ENCODE measurements at places on chromosomes 3 and 15.

GRCh38 chr3:47678446-47679338 is 100.0 kb upstream of the CSPG5 start:
- DNase-seq: no peak

GRCh38 chr15:76711351-76711827 is 193.8 kb downstream of the SCAPER start:
- DNase-seq: no peak

- DNase-seq: no peak
Measured at GRCh38 chr3:139310474-139310933, 33.3 kb upstream of the MRPS22 start.

DNA sequence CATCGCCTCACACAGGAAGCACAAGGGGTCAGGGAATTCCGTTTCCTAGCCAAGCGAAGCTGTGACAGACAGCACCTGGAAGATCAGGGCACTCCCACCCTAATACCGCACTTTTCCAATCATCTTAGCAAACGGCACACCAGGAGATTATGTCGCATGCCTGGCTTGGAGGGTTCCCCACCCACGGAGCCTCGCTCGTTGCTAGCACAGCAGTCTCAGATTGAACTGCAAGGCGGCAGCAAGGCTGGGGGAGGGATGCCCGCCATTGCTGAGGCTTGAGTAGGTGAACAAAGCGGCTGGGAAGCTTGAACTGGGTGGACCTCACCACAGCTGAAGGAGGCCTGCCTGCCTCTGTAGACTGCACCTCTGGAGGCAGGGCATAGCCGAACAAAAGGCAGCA is 384.8 kb downstream of the CNTN6 start:
- DNase-seq: no peak

DNA sequence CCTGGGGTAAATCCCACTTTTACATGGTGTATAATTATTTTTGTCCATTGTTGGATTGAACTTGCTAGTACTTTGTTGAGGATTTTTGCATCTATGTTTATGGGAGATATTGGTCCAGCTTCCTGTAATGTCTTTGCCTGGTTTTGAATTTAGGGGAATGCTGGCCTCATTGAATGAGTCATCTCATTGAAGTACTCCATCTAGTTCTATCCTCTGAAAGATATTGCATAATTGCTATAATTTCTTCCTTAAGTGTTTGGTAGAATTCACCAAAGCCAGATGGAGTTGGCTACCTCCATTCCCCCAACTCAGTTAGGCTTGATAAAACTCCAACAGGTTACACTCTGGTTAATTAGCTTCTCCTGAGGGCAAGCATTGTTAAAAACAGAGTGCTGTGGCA is 237.4 kb upstream of the TGFBR2 start:
- DNase-seq: no peak

DNA sequence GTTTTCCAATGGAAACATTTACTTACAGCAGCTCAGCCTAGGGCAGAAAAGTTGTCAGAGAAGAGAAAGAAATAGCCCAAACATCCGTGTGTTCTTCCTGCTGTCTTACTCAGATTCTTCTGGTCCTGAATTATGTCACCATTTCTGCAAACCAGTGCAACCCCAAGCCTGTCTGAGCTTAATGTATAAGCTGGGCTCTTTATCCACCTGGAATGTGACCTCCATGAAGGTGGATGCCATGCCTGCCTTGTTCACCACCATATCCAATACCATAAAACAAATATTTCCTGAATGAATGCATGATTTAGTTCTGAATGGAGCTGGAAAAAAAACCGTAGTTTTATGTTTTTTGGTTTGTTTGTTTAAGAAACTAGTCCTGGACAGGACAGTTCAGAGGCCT is 150.9 kb downstream of the RYR3 start:
- no peak for DNase-seq
